ENCODE measurements at places on chromosomes 12 and 14.

DNA sequence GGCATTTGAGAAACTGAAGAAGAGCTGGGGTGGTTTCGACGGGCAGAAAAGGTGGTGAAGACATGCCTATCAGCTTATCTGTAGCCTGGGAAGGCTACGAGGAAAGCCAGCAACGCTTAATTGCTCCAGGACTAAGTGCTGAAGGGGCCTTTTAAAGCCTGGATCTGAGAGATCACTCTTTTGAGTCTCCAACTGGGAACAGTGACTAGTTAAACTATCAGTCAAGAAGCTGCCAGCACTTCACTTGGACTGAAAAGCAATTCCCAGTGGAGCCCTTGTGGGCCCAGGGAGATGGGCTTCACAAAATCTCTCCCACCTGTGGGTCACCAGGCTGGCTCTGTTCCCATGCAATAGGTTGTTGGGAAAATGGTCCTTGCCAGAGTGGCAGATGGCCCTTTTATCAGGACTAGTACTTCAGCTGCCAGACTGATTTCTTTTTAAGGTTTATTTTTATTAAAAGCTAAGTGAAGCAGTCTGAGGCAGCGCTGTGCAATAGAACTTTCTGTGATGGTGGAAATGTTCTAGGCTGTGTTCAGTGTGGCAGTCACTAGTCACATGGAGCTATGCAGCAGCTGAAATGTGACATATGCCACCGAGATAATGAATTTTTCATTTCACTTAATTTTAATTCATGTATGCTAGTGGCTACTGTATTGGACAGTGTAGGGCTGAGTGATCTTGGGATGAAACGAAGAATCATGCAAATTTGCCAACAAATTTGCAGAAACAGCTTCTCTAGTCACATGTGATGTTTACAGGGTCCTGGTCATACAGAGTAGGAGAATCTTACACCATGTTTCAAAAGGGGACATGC, 276.8 kb downstream of the PCNX1 start:
- DNase-seq = no peak

DNA sequence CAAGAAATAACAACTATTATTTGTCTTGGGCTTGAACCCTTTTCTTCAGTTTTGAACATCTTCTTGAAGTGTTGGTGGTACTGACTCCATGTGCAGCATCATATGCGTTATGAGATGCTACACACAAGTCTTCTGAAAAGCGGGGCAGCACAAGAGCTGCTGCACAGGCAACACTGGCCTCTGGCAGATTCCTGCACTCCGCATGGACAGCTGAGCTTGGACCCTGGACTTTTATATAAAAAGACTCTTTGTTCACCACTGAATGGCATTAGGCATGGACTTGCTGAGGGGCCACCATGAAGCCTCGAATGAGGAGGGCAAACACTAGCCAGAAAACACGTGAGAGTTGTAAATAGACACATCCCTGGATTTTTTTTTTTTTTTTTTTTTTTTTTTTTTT, 210.8 kb upstream of the NPAS3 start:
- no peak for DNase-seq

DNA sequence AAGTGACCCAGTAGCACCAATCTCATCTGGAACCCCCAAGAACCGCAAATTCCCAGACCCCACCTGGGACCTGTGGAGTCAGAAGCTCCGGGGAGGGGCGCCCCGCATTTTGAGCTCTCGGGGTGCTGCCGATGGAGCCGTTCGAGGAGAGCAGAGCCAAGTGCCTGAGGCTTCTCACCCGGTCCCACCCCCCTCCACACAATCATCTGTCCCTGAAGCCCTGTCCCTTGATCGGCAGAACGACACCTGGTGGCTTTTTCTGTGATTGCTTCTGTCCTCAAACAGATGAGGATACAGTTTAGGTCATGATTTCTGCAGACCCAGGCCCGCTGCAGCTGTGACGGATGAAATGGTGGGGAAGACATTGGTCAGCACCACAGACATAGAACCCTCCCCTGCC, 74.7 kb downstream of the NOC4L start:
- DNase-seq = no peak

- DNase-seq = no peak
Observed at GRCh38 chr14:104982548-104983230, 2.9 kb upstream of the CLBA1 start.

DNA sequence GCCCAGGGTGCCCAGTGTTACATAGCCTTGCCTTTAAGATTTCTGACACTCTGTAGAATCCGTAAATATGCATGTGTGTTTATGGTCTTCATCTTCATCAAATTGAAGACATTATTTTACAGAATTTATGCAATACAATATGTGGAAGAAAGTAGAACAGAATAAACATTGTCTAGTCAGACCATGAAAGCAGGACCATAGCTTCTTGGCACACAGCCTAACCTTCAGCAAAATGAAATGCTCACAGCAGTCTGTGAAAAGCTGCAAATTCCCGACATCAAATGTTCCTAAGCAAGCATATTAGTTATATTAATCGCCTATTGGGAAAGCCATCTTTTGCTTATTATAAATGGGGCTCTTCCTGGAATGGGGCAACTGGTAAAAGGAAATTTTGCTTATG, 111.3 kb upstream of the GARIN2 start:
- no peak for DNase-seq

DNA sequence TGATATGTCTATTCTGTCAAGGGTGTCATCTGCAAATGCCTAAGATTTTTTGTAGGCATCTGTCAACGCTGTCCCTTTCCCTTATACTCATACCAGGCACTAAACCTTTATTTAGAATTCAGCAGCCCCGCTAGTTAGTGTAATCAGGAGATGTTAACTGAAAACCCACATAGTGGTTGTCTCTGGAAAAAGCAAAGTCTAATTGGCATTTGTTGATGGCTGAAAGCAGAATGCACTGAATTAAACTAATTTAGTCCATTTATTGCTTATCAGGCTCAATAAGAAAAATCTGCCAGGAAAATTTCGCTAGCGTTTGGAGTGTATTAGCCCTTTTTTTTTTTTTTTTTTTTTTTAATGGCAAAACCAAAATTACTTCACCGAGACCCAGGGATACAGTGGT, 34.5 kb downstream of the TDP1 start:
- DNase-seq = no peak

DNA sequence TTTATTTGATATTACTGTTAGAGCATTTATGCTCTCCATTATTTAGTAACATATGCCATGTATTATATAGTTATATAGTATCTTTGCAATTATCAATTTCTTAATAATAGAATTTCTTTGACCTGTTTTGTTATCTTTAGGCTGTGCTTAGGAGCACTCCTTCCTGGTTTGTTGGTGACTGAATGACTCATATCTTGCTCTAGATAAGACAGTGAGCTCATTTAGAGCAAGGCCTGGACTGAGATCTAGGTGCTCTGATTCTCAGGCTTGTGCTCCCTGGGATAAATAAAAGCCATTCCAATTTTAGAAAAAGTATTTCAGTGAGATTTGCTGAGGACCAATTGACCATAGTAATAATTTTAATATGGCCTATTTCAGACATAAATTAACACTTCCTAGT, 951.2 kb downstream of the FLRT2 start:
- DNase-seq = no peak

- no peak for DNase-seq
Observed at GRCh38 chr14:77031759-77032490, 3.4 kb upstream of the IRF2BPL start.

- no peak for DNase-seq
Observed at GRCh38 chr12:120748242-120748641, 22.6 kb downstream of the ACADS start.

DNA sequence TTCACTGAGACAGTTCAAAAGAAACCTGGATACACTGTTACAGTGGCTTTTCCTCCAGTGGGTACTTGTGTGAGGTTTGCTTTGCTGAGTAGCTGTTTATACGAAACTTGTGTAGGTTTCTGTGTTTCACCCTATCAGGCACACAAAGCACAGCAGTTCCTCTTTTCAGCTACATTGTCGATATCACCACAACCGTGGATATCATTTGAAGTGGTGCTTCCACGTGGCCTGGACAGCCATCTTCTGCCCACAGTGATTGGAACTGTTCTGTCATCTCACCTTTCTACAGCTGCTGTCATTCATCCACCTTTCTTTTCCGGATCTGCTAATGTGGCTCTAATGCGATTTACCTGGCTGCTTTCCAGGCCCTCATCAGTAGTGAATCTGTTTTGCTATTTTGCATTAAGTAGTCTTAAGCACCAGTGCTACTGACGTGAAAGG, 368.8 kb downstream of the SYT1 start:
- DNase-seq = no peak

DNA sequence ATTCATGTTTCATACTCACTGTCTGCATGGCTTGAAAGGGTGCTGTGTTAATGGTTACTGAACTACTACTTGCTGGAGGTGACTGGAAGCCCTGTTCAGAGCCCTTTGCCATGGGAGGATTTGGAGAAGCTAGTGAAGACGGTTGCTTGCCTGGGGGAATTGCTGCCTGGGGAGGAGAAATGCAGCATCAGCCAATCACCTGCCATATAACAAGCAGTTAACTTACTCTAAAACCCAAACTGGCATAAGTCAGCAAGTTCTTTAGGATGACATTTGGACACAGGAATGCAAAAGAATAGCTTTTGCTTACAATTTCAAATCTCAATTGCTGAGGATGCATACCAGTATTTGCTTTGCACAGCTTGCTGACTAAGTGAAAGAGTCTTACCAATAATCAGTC, 23.4 kb upstream of the IPO8 start:
- no peak for DNase-seq

GRCh38 chr12:6280672-6281071, 29.8 kb upstream of the PLEKHG6 start:
- no peak for DNase-seq

DNA sequence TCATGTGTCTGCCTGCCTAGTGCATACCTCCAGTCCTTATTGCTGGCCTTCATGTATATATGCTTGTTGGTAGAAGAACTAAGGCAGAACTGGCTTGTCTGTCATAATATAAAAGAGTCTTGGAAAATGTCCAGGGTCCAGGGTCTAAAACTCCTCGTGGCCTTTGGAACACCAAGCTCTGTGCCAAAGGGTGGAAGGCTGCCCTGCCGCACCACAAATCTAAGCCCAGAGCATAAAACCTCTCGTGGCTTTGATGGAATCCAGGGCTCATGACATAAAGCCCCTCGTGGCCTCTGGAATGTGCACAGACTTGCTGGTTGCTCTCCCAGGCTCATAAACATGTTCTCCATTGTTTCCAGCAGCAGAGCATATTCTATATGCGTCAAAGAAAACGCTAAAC, 107.9 kb downstream of the BBS10 start:
- no peak for DNase-seq

DNA sequence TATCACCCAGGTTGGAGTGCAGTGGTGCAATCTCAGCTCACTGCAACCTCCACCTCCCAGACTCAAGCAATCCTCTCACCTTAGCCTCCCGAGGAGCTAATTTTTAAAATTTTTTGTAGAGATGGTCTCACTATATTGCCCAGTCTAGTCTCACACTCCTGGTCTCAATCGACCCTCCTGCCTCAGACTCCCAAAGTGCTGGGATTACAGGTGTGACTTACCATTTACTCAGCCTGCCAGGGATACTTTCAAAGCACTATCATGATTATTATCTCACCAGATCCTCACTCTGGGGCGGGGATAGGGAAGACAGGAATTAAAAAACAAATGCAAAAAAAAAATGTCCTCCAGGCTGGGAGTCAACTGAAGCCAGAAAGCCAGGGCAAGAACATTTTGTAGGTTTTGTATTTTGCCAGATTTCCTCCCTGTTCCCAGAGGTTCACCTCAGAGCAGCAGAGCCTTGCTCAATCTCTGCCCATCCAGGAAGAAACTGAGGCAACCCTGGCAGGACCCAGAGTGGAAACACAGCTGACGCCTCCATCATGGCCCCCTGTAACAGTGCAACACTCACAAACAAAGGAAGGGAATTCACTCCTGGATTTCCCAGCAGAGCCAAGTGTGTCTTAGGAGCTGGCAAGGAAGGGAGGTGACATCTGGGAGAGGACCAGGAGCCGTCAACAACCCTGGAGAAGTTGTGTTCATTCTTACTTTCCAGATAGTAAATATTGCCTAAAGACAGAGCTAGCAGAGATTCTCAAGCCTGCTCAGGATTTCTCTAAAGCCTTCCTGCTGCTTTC, 73.9 kb downstream of the IRF2BPL start:
- no peak for DNase-seq

DNA sequence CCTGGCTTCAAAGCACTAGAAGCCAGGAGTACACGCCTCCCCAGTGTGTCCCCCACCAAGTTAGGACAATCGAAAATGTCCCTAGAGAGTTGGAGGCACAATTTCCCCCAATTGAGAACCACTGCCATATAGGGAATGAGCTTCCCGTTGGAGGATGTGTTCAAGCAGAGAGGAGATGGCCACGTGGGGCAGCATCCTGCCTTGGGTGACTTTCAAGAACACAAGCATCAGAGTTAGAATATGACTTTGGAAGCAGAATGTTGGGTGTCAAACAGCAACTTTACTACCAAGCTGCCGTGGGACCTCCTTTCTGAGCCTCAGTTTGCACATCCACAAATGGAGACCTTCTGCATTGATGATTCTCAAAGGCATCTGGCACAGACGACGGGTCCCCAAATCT, 56.5 kb downstream of the RFLNA start:
- DNase-seq = no peak

- DNase-seq = no peak
Observed at GRCh38 chr14:47539031-47539461, 136.4 kb downstream of the MDGA2 start.

- no peak for DNase-seq
Observed at GRCh38 chr12:32252199-32253073, 145.8 kb downstream of the BICD1 start.

DNA sequence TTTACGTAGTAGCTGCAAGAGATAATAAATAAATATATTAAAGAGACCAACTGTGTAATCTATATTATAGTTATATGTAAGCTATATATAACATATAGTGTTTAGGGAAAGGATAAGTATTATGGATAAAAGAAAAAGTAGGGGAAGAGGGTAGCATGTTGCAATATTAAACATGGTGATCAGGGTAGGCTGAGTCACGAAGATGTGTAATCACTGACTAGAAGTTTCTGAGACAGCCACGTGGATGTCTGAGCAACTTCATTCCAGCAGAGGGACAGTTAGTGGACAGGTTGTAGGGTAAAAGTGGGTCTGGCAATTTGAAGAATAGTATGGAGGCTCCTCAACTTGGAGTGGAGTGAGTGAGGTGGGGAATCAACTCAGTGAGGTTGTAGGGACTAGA, 109.7 kb downstream of the ANO4 start:
- no peak for DNase-seq

GRCh38 chr12:88518863-88519403, 61.3 kb downstream of the KITLG start:
- no peak for DNase-seq

DNA sequence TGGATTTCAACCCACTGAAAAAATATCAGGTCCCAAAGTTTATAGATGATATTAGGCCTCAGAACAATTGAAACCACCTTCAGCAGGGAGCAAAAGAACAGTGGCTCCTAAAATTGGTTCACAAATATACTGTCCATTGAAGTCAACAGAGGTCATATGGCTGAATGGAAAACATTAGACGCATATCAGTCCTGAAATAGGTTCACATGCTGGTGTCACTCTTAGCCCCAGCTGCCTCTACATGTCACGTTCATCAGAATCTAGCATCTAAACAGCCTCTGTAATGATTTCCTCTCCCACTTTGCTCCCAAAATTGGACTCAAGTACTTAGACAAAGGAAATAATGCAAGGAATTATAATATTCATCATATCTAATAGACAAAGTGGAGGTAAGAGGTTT, 8.7 kb downstream of the FLRT2 start:
- no peak for DNase-seq
